ENCODE measurements at places on chromosomes 1 and 21. TPM values are rescaled to one million over a fixed set of nuclear protein-coding genes. Genes with fewer than 3 reads are reported as not detected.
A peak's percentile ranks its signal among the peaks of the same experiment; 100 is the strongest.

GRCh38 chr1:222750651-222751050 lies 13.6 kb downstream of the FAM177B start:
- H3K27me3 ChIP-seq = no peaks in the 10 kb centered on the region
- no peak overlapping the region for H3K4me3 ChIP-seq
- DNase-seq = no peak
- no peaks in the 10 kb centered on the region for H3K4me1 ChIP-seq
- no peak overlapping the region for H3K27ac ChIP-seq

DNA sequence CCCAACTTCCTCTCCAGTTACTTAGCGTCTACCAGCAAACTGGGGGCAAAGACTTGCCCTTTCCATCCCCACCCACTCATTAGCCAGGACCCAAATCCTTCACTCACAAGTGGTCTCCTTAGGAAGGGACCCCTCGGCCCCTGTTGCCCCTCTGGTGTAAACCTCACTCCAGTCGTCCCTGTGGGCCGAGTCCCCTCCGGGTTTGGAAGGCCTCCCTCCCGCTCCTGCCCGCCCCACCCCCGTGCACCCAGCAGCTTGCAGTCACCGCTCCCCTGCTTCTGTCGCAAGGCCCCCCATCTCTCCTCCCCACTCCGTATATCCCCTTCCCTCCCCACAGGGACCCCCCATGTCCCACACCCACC lies 1.2 kb downstream of the EFHD2 start:
- peak overlapping the region; percentile 66 for H3K4me3 ChIP-seq
- peaks cover 33% of the 10 kb centered on the region for H3K4me1 ChIP-seq
- H3K27ac ChIP-seq = peak overlapping the region; percentile 92
- DNase-seq = no peak

DNA sequence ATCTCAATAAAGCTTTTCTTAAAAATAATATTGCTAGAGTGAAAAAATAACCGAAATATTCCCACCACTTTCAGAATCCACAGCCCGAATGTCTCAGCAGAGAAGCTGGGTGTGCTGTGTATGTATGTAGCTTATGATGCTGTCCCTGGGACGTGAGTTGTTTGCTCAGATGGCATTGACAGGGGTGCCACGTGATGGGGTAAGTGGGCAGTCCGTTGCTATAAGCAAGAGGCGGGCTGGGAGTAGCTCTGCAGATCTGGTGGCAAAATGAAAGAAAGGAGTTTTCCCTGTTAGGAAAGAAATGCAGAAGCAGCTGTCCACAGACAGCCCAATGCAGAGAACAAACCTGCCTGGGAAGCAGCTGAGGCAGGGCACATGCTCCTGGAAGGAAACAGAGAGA lies 3.8 kb upstream of the FAM20B start:
- no peak overlapping the region for H3K4me3 ChIP-seq
- H3K36me3 ChIP-seq = no peaks in the 10 kb centered on the region
- H3K4me1 ChIP-seq = peaks cover 3% of the 10 kb centered on the region
- no peaks in the 10 kb centered on the region for H3K27me3 ChIP-seq
- no peak for DNase-seq

DNA sequence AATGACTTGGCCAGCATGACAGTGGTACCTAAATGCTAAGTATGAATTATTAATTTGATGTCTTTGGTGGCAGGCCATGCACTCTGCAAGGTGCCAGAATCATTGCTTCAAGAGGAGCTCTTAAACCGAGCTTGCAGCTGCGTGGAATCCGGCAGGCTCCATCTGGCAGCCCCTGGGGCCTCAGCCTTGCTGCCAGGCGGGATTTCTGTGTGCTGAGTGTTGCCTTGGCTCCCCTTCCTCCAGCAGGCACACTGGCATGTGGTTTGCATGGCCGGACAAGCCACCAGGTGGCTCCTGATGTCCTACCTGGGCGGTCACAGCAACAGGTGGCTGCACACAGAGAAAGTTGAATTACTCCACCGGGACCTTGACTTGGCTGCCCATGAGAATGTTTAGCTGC lies 155.4 kb downstream of the URB2 start:
- no peaks in the 10 kb centered on the region for H3K4me1 ChIP-seq
- H3K27ac ChIP-seq = no peak overlapping the region
- no peaks in the 10 kb centered on the region for H3K27me3 ChIP-seq
- DNase-seq = no peak
- H3K4me3 ChIP-seq = no peak overlapping the region

DNA sequence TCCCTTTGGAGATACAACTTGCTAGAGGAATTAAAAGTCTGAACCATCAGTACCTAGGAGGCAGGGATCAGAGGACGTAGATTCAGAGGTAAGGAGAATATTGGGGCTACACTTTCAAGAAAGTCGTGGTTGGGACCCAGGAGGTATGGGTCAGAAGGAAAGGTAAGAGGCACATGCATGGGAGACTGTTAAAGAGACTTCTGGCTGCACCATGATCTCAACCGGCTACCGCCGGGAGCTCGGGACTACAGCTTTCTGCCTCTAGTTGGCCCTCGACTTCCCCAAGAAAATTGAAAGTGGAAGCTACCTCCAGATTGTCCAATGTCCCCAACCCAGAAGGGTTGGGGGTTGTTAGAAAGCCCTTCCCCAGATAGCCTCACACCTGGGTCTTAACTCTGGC lies 355.7 kb upstream of the TMPRSS15 start:
- no peaks in the 10 kb centered on the region for H3K4me1 ChIP-seq
- no peak overlapping the region for H3K4me3 ChIP-seq
- H3K27me3 ChIP-seq = no peaks in the 10 kb centered on the region
- H3K27ac ChIP-seq = no peak overlapping the region
- no peaks in the 10 kb centered on the region for H3K36me3 ChIP-seq

DNA sequence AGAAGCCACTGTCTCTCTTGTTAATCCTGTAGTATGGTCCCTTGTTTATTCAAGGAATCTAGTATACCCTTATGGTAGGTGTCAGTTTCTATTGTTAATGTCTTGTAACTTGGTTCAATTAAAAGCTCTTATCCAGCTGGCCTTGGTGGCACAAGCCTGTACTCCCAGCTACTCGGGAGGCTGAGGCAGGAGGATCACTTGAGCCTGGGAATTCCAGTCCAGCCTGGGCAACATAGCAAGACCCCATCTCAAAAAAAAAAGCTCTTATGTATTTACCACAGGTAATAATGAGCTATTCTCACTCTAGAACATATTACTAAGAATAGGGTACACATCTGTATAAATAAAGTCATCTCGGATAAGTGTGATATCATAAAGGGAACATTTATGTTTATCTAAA lies 46.5 kb downstream of the TMEM200B start:
- H3K27me3 ChIP-seq = no peaks in the 10 kb centered on the region
- H3K36me3 ChIP-seq = no peaks in the 10 kb centered on the region
- no peak for DNase-seq
- no peak overlapping the region for H3K27ac ChIP-seq

Gene NHLH2
- not detected for total RNA-seq

DNA sequence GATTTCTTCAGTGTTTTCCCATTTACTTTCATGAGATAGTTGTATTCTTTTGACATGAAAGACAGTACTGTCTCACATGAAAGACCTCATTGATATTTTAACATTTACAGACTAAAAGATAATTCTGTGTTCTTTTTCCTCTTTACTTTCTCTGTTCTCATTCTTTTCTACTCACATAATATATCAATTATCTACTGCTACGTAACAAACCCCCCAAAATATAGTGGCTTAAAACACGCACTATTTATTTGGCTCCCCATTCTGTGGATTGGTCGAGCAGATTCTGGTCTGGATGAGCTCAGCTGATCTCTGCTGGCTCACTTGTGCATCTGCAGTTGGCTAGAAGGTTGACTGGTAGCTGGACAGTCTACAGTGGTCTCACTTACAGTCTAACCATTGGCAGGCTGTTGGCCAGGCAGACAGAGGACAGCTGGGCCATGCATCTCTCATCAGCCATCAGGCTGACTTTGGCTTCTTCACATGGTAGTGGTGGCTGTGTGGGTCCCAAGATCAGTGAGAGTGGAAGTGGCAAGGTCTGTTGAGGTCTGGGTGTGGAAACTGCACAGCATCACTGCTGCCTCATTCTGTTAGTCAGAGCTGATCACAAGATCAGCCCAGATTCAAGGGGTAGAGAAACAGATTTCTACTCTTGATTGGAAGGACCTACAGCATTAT lies 63.2 kb downstream of the MPZL1 start:
- H3K4me3 ChIP-seq = no peak overlapping the region
- no peak overlapping the region for H3K27ac ChIP-seq
- DNase-seq = no peak
- H3K27me3 ChIP-seq = no peaks in the 10 kb centered on the region
- no peaks in the 10 kb centered on the region for H3K4me1 ChIP-seq
- no peaks in the 10 kb centered on the region for H3K36me3 ChIP-seq

Gene LCE1D
- total RNA-seq = not detected

GRCh38 chr1:2046953-2047748 lies 3.1 kb upstream of the PRKCZ start:
- H3K27ac ChIP-seq = peak overlapping the region; percentile 70
- no peaks in the 10 kb centered on the region for H3K36me3 ChIP-seq
- no peak for DNase-seq

- H3K27ac ChIP-seq = no peak overlapping the region
- peaks cover 2% of the 10 kb centered on the region for H3K4me1 ChIP-seq
- no peak for DNase-seq
- no peak overlapping the region for H3K4me3 ChIP-seq
- no peaks in the 10 kb centered on the region for H3K36me3 ChIP-seq
These were observed 280.3 kb downstream of the HMCN1 start for GRCh38 chr1:186014370-186015037.

GRCh38 chr21:27622631-27623030 lies 655.7 kb upstream of the ADAMTS5 start:
- H3K36me3 ChIP-seq = no peaks in the 10 kb centered on the region
- no peak overlapping the region for H3K4me3 ChIP-seq
- no peak for DNase-seq
- no peaks in the 10 kb centered on the region for H3K4me1 ChIP-seq

DNA sequence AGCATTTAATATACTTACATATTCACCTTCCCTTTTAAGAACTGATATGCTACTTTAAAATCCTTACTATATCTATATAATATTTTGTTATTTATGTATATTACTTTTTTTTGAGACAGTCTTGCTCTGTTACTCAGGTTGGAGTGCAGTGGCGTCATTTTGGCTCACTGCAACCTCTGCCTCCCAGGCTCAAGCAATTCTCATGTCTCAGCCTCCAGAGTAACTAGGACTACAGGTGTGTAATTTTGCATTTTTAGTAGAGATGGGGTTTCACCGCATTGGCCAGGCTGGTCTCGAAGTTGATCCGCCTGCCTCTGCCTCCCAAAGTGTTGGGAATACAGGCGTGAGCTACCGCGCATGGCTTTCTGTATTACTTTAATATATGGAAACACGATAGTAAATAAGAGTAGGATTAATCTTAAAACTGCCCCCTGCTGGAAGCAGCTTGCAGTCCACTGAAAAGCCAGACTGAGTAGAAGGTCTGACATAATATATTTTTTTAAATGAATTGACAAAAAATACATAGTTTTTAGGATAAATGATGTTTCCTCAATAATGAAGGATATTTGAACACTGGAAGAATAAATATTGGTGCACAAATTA lies 24.4 kb downstream of the RCAN3 start:
- DNase-seq = no peak
- no peak overlapping the region for H3K4me3 ChIP-seq
- peaks cover 3% of the 10 kb centered on the region for H3K36me3 ChIP-seq

DNA sequence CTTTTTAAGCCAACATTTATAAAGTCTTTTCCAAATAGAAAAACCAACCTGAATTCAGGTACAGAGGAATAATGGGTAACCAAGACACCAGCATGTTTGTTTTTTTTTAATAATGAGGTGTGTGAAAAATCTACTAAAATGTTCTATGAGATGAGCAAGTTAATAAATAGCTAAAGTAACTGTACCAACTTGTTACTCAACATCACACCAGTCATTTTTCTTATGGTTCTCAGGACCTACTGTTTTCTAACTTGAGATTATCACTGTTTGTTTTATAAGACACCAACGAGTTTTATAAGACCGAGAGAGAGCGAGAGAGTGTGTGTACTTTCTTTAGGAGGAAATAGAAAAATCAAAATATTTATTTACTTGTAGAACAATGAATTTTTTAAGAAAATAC lies 12.4 kb downstream of the ELK4 start:
- H3K27ac ChIP-seq = no peak overlapping the region
- DNase-seq = no peak
- no peak overlapping the region for H3K4me3 ChIP-seq
- H3K27me3 ChIP-seq = no peaks in the 10 kb centered on the region
- H3K4me1 ChIP-seq = no peaks in the 10 kb centered on the region

DNA sequence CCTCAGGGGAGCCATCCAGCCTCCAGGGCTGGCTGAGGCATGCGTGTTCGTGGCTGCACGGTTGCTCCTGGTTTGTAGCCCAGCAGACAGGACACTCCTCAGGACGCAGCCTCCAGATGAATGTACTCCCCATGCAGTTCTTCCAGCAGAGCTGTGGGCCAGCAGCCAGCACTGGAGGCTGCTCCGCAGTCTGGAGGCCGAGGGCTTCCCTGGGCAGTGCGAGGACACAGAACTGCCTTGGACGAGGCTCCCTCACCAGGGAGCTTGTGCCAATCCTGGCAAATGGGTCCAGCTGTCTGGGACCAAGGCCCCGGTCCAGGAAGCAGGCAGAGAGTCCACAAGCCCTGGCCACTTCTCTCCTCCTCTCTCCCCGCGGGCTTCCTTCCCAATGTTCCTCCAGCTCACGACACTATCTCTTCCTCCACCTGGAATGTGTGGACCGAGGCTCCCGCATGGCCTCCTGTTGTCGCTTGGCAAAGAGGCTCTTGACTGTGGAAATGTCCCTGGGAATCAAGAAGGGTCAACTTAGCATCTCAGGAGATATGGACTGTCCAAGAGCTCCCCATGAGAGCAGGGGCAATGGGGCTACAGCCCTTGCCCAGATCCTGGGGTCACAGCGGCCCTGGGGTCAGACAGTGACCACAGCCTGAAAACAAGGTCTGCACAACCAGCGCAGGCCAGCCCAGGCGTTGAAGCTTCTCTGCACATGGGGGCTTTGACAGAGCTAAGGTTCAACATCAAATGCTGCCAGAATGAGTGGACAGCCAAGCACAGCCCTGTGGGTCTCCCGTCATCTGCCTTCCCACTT lies 5.3 kb downstream of the EDN2 start:
- H3K27me3 ChIP-seq = no peaks in the 10 kb centered on the region
- no peak for DNase-seq
- H3K4me3 ChIP-seq = no peak overlapping the region
- H3K36me3 ChIP-seq = no peaks in the 10 kb centered on the region
- peak overlapping the region; percentile 17 for H3K27ac ChIP-seq

DNA sequence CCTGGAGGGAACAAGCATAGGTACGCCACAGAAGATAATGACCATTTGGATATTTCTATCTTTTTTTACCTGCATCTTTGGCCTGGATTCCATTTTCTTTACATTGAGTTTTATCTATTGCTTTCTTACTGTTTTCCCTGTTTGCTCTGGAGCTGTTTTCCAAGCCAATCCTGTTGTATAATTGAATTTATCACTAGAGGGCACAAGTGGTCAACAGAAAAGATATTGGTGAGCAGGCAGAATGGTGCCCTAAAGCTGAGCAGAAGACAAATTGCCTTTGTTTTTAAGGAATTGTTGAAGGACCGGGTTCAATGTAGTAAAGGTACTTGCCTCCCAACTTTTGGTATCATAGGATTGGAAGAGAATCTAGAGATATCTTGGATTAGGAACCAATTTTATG lies 152.8 kb downstream of the PPP1R12B start:
- H3K36me3 ChIP-seq = peaks cover 11% of the 10 kb centered on the region
- no peaks in the 10 kb centered on the region for H3K4me1 ChIP-seq
- no peaks in the 10 kb centered on the region for H3K27me3 ChIP-seq
- H3K27ac ChIP-seq = no peak overlapping the region

- H3K36me3 ChIP-seq = no peaks in the 10 kb centered on the region
- no peaks in the 10 kb centered on the region for H3K4me1 ChIP-seq
- no peak for DNase-seq
- H3K27ac ChIP-seq = no peak overlapping the region
- H3K27me3 ChIP-seq = no peaks in the 10 kb centered on the region
These were observed 80.5 kb downstream of the FAM78B start for GRCh38 chr1:166086113-166086883.

Gene ETV3L
- total RNA-seq = not detected
